Stimulated activated CD4-positive, alpha-beta T cell treated with anti-CD3 and anti-CD28 coated beads, Interleukin-1b, Interleukin-23, amount 100 ng/mL, for 1 hour (primary cell): ENCODE measurements at places on chromosomes 4 and X.
A peak's percentile ranks its signal among the peaks of the same experiment; 100 is the strongest.

- DNase-seq: no peak
These were observed 61.7 kb downstream of the TMA16 start for GRCh38 chr4:163556177-163556576.

- DNase-seq: no peak
These were observed 63.2 kb downstream of the ATXN3L start for GRCh38 chrX:13256603-13257002.

DNA sequence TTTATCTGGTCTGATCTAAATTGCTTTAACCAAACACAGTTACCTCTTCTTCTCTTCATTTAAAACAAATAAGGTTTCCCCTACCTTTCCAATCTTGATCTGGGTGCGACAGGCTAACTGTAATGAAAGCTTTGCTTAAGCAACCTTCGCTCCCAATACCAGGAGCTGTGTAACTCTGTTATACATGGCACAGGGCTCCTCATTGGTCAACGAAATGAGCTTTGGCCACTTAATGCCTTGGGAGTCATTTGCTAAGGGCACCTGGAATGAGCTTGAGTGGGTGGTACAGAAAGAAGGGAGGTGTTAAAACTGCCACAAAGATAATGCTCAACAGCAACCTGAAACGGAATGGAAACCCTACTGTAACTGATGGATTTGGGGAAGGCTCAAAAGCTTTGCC lies 140.5 kb downstream of the CHRNA9 start:
- no peak for DNase-seq

- DNase-seq: no peak
These were observed 63.7 kb downstream of the STK32B start for GRCh38 chr4:5114950-5115349.

DNA sequence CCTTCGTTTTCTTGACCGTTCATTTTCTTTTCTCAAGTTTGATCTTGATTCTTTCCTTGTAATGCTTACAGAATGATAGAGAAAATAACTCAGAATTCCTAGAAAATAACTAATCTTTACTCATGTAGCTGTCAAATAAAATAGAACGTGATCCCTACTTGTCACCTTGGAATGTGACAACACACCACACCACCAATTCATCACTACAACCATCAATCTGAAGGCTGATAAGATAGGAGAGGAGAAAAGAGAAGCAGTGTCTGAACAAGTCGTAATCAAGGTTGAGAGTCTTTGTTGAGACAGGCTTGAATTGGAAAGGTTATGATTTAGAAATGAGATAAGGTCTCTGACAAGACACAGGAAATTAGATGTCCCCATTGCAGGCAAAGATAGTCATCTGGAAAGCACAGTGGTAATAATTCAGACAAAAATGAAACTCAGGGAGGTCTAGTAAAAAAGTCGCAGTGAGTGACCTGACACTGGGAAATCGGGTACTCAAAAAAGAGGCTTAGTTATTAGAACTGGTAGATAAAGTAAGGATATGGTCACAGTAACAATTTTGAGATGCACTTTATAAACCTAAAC lies 456.2 kb downstream of the FAT4 start:
- DNase-seq: no peak

DNA sequence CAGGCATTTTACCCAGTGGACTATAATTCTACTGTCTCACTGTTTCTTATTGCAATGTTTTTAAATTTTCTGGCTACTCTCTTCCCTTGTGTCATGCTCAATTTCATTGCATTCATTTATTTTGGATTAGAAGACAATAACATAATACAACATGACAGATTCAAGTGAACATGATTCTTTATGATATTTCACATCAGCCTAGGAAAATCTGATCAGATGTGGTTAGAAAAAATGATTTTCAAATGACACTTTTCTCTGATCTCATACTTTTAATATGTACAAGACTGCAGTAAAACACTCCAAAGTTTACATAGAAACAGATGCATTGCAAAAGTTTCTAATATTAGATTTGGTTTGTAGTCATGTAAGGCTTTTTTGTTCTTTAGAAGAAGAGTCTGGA lies 586.0 kb downstream of the ACTRT1 start:
- no peak for DNase-seq

DNA sequence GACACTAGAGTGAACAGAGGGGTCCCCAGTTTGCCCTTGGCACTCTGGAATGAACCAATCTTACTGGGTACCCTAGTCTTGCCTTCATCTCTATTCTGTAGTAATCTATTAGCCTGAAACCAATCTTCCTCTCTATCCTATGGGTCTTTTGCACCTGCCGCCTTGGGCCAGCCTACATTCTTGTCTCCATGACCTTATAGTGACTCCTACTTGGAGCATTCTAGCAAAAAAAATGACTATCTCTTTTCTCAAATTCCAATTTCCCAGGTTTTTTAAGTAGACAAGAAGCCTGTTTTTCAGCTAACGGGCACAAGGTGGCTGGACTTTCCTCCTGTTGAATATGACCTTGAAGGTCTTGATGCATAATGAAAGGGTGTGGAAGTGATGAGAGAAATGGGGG lies 568.7 kb downstream of the TRAM1L1 start:
- no peak for DNase-seq

DNA sequence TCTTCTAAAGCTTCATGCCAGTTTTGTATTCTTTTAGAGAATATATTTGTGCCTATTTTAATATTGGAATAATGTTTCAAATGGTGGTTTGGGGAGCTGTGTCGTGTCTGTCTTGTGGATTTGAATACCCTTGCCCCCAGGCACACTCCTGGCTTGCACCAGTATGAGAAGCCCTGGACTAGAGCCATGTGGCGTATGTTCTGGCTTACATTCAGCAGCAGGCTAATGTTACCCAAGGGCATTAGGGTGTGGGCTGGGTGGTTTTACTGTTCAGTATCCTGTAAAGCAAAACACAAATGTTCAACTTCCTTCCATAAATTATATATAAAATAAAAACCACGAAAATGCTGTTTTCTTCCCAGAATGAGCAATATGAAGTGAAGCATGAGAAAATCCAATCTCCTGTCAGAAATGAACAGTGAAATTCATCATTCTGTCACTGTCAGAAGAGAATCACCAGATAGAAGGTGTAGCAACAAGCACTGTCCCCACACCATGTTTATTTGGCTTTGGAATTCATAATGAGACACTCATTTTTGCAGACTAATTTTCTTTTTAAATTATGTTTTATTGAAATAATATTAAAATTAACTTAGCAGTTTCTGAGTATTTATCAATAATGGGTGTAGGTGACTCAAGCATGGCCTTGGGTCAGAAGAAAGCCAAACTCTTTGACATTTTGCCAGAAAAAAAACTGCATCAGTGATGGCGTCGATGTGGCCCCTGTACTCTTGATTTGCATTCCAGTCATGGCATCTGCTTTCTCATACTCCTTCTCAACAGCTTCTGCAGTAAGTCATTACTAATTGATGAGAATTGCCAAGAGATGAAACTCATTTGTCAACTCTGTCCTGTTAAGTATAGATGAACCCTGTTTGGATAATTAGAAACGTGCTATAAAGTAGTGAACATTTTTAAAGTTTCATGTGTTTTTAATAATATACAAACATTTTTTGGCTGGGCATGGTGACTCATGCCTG lies 43.8 kb downstream of the WWC2 start:
- DNase-seq: no peak

DNA sequence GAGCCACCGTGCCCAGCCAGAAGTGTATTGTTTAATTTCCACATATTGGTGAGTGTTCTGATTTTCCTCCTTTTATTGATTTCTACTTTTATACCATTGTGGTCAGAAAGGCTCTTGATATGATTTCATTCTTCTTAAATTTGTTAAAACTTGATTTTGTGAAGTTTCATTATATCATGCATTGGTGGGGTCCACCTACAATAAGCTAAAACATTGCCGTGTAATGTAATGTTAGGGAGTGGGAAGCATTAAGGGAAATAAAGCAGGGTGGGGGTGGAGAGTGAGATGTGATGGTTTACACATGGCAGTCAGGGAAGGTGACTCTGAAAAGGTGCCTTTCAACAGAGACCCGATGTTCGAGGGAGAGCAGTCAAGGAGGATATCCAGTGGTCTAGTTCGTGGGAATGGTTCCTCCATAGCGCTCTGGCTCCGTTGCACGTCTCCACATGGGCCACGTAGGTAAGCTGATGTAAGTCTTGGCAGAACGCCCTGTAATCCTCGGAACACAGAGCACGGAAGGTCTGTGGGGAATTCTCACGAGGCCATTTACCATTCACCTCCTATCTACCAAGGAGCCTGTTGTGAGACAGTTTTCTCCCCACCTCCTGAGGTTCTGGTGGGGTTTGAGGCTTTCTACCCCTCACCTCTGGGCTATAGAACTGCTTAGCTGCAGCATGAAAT lies 7.7 kb upstream of the WDR13 start:
- no peak for DNase-seq

DNA sequence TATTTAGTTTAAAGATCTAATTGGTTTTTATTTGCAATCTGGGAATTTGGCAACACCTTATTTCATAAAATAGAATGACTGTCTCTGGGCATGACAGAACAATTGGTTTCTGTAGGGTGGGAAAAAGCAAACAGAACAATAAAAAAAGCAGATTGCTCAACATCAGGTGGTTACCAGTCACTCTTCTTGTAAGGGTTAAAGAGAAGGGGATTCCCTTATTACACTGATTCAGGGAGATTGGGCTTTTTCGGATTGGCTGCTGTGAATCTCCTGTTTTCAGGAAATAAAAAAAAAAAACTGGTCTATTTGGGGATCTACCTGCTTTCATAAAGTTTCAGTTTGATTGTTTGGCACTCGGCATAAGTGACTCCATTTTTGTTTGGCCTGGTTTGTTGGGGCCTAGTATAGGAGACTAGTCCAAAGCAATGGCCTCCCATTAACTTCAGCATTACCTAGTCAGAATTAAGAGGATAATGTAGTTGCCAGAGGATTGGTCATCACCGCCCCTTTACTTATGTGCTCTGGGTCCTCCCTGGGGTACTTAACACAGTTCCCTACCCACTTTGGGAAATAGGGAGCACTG lies 380.5 kb downstream of the IDS start:
- no peak for DNase-seq

GRCh38 chr4:13963601-13964000 lies 336.1 kb upstream of the BOD1L1 start:
- DNase-seq: no peak

- peak; percentile 91 for DNase-seq
These were observed at the start of gene GTPBP6 for GRCh38 chrX:318739-319578. Gene GTPBP6, minus strand, starts transcription at chrX:318796. Its CDS starts 9 bp downstream, at chrX:318787.

DNA sequence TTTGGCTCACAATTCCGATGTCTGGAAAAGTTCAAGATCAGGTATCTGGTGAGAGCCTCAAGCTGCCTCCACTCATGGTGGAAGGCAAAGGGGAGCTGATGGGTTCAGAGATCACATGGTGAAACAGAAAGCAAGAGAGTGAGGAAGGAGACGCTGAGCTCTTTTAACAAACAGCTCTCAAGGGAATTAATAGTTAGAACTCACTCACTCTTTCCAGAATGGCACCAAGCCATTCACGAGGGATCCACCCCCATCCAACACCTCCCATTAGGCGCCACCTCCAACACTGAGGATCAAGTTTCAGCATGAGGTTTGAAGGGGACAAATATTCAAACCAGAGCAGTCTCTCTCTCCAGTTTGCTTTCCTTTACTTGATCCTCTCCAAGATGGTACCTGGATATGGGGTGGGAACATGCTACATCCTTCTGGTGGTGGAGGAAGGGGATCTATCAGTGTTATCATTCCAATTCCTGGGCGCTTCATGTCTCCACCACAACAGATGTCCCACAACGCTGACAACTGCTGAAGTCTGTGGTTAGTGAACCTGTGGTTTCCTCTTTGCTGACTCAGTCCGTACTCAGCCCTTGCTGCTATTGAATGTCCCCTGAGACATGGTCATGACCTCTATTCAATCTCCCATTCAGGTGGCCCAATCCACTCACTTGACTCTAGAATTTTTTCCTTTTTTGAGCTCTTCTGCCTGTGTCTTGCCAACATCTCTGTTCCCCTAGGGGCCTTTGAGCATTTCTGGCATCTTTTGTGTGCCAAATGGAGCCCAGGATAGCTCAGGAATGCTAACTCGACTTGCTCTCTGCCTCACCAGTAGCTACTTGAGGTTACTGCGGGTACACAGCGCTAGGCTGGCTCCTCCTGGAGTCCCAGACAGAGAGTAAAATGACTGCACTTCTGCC lies 395.2 kb downstream of the MID1IP1 start:
- DNase-seq: no peak

- no peak for DNase-seq
These were observed 129.8 kb downstream of the GUCY2F start for GRCh38 chrX:109352066-109352588.

DNA sequence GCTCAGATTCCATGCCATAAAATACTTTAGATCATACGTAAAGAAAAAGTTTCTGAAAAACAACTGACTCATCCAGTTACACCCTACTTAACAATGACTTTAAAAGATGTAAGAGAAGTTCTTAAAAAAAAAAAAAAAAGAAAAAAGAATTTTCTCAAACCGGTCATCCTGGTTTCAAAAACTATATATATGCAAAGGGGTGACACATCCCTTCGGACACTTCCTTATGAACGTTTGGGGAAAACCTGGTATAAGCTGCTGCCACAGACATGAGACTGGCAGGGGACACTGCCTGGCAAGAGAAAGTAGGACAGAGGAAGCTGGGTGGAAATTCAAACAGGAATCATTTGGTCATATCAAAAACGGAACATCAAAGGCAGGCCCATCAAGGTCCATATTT lies 81.2 kb upstream of the PRSS48 start:
- no peak for DNase-seq

GRCh38 chr4:116736756-116737155 lies 348.6 kb downstream of the TRAM1L1 start:
- no peak for DNase-seq

GRCh38 chr4:5615496-5616075 lies 92.8 kb downstream of the EVC2 start:
- no peak for DNase-seq

- DNase-seq: no peak
These were observed 187.4 kb upstream of the RPS6KA3 start for GRCh38 chrX:20454117-20454516.

- DNase-seq: no peak
These were observed 82.1 kb downstream of the CLDN34 start for GRCh38 chrX:10049236-10049635.

GRCh38 chr4:10656988-10657387 lies 27.6 kb downstream of the CLNK start:
- no peak for DNase-seq

- DNase-seq: no peak
These were observed 24.9 kb downstream of the CD99L2 start for GRCh38 chrX:150873616-150874015.

- no peak for DNase-seq
These were observed 54.5 kb downstream of the RHOH start for GRCh38 chr4:40251366-40251765.
